ENCODE measurements at places on chromosomes 5 and 9. TPM values are rescaled to one million over a fixed set of nuclear protein-coding genes. Genes with fewer than 3 reads are reported as not detected.

Gene RAD1
- 25.6 TPM for polyA plus RNA-seq

Gene TMEM171
- polyA plus RNA-seq: 3.5 TPM

Gene FOXD4L4
- not detected for polyA plus RNA-seq

Gene PCDHA6
- polyA plus RNA-seq: 4.0 TPM

Gene PCDHGA4
- 0.27 TPM for polyA plus RNA-seq

Gene PMPCA
- 11.1 TPM for polyA plus RNA-seq

Gene GPR21
- 2.5 TPM for polyA plus RNA-seq

Gene BRINP1
- 38.1 TPM for polyA plus RNA-seq

Gene SERF1A
- 53.3 TPM for polyA plus RNA-seq

Gene ARHGEF28
- 2.6 TPM for polyA plus RNA-seq

Gene NUTM2G
- not detected for polyA plus RNA-seq

Gene MVB12B
- polyA plus RNA-seq: 1.1 TPM

Gene CDC14B
- polyA plus RNA-seq: 4.8 TPM

Gene PCDHB14
- 5.4 TPM for polyA plus RNA-seq

Gene FAM169A
- 15.5 TPM for polyA plus RNA-seq

Gene SLC22A4
- 2.4 TPM for polyA plus RNA-seq

Gene DND1
- not detected for polyA plus RNA-seq

Gene GRIA1
- 86.1 TPM for polyA plus RNA-seq

Gene EPB41L4B
- polyA plus RNA-seq: 0.90 TPM

Gene IFNK
- not detected for polyA plus RNA-seq

Gene ANKRD31
- polyA plus RNA-seq: 0.42 TPM

Gene PCDHB13
- 5.2 TPM for polyA plus RNA-seq

Gene DRD1
- polyA plus RNA-seq: 10.2 TPM

Gene FAM170A
- not detected for polyA plus RNA-seq

Gene CAMK2A
- polyA plus RNA-seq: 39.5 TPM

Gene ADAMTSL1
- 2.9 TPM for polyA plus RNA-seq

Gene CYSRT1
- polyA plus RNA-seq: 0.26 TPM

Gene KIAA0825
- 9.3 TPM for polyA plus RNA-seq

Gene CARD6
- not detected for polyA plus RNA-seq

Gene OTP
- polyA plus RNA-seq: not detected

Gene SLU7
- 124 TPM for polyA plus RNA-seq

Gene INSL4
- polyA plus RNA-seq: not detected

All from Purkinje cell (primary cell).